ENCODE measurements at places on chromosomes 5 and 9.

GRCh38 chr9:95952471-95952870 lies 77.0 kb downstream of the ERCC6L2 start:
- no peak for DNase-seq

DNA sequence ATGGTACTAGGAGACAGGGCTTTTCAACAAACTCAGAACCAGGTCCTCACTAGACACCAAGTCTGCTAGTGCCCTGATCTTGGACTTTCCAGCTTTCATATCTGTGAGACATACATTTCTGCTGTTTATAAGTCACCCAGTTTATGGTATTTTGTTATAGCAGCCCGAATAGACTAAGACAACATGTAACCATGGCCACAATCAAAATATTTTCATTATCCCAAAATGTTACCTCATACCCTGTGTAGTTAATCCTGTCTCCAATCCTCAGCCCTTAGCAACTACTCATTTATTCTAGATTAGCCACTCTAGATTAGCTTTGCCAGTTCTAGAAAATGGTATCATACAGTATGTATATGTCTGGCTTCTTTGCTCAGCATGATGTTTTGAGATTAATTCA lies 6.3 kb upstream of the ATG10 start:
- DNase-seq: no peak

- DNase-seq: no peak
Measured at GRCh38 chr5:31392061-31392460, 139.8 kb downstream of the DROSHA start.

- DNase-seq: no peak
Measured at GRCh38 chr9:125110464-125110863, 32.9 kb downstream of the SCAI start.

- DNase-seq: no peak
Measured at GRCh38 chr5:98755406-98755805, 18.1 kb upstream of the RGMB start.

DNA sequence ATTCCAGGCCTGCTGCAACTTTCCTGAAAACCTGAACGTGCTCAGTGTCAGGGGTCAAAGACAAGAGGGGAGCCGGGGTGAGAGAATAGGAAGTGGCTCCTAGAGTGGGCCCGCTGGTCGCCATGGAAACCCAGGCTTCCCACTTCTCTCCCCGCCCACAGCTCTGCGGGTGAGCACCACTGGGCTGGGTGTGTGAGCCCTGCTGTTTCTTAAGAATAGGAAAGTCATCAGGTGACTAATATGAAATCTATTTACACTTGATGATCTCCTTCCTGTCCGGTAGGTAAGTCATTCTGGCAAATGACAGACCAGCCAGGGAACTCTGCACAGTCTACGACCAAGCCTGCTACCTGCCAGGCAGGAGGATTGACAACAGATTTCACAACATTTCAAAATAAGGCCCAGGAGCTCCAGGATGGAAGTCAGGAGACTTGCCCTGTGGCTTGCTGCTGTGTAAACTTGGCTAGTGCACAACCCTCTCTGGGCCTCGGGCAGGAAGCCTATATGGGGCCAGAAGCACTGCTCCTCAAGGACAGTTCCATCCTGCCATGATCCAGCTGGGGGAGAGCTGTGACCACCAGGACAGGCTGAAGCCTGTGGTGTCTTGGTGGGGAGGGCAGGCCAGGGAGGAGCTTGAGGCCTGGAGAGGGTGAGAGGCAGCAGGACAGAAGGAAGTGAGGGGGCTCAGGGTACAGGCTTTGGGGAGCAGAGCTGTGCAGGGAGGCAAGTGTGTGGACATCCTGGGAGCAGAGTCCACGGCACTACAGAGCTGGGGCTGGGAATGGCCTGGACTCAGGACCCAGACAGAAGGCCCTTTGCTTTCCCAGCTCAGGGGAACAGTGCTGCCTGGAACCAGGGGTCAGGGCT lies 60.6 kb downstream of the SHB start:
- DNase-seq: peak; percentile 44

DNA sequence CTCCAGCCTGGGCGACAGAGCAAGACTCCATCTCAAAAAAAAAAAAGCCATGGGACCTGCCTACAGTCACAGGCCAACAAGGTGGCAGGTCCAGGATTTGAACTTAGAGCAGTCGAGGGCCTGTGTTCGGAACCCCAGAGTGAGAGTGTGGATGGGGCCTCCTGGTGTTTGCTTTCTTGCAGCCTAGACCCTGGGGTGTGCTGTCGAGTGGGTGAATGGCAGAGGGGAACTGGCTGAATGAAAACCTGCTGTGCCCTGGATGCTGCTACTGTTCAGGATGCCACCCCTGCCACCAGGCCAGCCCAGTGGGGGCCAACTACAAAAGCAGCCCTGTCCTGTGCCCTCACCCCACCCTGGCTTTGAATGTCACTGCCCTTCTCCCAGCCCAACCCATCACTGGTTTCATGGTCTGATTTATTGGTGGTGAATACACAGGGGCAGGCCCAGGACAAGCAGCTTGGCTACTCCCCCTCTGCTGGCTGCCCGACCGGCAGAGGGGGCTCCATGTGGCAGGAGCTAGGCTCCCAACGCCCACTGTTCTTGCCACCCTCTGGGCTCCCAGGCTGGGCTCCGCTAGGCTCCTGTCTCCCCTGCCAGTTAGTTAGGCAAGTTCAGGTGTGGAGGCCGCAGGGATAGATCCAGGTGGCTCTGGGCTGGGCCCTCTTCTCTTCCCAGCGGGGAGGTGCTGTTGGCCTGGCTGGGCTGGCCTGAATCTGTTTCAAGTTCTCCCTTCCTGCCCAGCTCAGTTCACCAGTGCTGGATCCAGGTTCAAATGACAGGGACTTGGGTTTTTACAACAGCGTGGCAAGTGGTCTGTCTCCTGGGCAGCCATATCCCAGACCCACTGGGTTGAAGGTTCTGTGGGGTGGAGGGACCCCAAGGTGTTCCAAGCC lies 12.2 kb downstream of the FPGS start:
- DNase-seq: no peak

DNA sequence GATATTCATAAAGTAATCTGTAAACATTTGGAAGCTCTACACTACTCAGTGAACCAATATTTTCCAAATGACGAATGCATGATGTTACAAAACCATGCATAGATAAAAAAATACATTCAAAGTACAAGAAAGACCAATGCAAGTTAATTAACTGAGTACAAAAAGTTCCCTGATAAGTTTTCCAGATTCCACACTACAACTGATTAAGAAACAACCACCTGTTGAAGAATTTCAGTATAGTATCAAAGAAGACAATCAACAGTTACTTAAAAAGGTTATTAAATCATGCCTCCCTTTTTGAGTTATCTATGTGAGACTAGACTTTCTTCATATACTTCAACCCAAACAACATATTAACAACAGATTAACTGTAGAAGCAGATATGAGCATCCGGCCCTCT lies 192.4 kb downstream of the ARL15 start:
- no peak for DNase-seq

GRCh38 chr9:20551835-20552234 lies 70.5 kb downstream of the MLLT3 start:
- DNase-seq: no peak

DNA sequence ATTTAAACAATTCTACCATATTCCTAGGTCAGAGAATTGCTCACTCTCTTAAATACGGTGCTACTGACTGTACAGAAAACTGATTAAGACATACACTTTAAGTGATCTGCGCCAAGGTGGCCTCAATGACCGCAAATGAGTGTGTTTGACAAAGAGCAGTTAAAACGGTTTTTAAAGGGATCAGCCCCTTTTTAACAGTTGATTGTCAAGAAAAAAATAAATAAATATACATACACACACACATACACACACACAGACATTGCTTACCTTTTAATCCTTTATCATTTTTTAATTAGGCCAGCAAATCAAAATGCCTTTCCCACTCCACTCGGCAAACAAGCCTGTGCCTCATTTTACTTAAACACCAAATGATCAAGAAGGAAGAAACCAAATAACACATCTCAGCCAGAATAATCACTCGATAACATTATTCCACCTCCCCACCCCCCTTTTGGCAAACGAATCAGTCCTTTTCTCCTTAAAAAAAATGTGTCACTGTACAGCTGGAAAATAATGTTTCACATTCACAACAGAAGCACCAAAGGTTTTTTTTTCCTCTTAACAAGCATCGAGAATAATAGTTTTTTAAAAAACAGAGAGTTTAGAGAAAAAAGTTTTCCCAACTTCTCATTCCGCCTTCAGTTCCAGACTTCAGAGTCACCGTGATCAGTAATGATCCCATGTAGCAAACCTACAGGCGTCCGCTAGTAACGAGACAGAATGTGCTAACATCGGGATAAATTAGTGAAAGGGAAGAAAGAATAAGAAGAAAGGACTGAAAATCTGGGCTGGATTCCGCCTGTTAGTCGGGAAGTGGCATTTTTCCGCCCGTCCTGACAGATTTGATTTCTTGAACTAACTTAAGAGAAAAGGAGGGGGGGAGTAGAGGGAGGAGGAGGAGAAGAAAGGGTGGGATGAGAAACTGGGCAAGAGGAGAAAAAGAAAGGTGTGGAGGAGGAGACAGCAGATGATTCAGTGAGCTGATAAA lies at the start of gene ZNF608:
TSS of gene ZNF608 (minus strand) at position 712 of the 988 bp plus-strand sequence. CDS start 1,650 bp downstream, outside the sequence.
- DNase-seq: no peak

GRCh38 chr5:77518304-77518703 lies 26.2 kb upstream of the WDR41 start:
- peak; percentile 28 for DNase-seq

DNA sequence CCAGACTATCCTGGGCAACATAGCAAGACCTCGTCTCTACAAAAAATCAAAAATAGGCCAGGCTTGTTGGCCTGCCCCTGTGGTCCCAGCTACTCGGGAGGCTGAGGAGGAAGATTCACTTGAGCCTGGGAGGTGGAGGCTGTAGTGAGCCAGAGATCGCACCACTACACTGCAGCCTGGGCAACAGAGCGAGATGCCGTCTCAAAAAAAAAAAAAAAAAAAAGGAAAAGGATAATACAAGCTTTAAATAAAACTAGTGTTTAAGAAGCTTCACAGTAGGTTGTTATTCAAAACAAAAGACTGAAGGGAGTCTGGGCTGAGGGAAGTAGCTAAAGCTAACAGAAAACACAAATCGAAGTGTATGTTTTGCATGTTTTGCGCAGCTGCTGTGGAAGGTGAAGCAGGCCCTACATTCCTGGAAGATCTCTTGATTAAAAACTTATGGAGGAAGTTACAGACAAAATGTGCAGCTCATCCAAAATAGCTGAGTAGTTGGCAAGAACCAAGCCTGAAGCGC lies 581 bp upstream of the C9orf40 start:
- peak; percentile 6 for DNase-seq

- DNase-seq: no peak
Measured at GRCh38 chr5:128490761-128491160, 47.3 kb downstream of the FBN2 start.

DNA sequence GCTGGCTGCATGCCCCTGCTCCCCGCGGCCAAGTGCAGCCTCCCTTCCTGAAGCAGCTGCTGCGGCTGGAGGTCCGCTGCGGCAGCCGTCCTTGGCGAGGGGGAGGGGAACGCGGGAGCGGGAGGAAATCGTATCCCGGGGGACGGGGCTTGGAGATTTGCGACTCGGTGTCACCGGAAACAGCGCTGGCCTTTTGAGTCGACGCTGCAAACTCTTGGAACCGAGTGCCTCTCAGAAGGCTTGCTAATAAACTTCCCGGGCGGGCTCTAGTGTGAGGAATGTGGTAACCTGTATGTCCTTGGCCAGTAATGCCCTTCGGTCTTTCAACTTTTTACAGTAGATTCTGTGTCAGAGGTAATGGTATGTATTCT lies 82.7 kb downstream of the PTPDC1 start:
- DNase-seq: no peak

GRCh38 chr5:96637196-96637595 lies 25.0 kb upstream of the CAST start:
- DNase-seq: no peak

GRCh38 chr5:117182104-117182503 lies 607.5 kb upstream of the SEMA6A start:
- no peak for DNase-seq

DNA sequence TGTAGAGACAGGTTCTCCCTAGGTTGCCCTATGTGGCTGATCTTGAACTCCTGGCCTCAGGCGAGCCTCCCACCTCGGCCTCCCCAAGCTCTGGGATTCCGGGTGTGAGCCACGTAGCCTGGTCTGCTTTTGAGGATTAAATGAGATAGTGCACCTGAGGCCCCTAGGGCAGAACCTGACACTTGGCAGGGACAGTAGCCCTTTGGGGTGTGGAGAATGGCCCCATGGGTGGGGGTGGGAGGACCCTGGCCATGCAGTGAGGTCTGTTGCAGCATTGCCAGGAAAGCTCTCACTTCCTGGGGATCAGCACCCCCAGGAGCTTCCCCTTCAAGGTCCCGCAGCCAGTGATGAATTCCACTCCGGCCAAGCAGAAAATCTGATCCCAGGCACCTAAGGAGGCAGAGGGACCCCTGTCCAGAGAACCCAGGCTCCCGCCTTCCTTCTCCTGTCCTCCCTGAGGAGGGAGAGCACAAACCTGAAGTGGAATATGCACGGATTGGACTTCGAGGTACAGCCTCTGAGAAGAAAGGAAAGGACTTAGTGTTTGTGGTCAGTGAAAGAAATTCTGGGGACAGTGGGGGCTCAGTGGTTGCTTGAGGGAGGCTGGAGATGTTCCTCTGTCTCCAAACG lies 73.9 kb upstream of the UNC5A start:
- no peak for DNase-seq

DNA sequence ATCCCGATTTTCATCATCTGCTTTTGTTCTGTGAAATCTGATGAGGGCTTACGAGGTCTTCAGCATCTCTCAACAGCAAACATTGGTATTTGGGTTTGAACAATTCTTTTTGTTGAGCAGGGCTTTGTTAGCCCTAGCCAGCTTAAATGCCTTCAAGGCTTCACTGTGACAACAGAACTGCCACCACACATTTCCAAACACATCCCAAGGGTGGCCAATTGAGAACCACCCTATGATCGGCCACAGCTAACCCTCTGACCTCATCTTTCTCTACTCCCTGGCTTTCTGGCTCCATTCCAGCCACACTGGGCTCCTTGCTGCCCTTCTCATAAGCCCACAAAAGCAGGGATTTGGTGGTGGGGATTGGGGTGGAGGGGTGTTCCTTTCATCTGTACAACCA lies 17.6 kb downstream of the MTX3 start:
- DNase-seq: no peak

GRCh38 chr5:10635867-10636350 lies 72.0 kb downstream of the ANKRD33B start:
- DNase-seq: no peak

GRCh38 chr9:133534346-133535291 lies at the start of gene ADAMTSL2:
ADAMTSL2 (plus strand) TSS chr9:133534704; CDS start chr9:133536713, 2,009 bp downstream.
- no peak for DNase-seq

DNA sequence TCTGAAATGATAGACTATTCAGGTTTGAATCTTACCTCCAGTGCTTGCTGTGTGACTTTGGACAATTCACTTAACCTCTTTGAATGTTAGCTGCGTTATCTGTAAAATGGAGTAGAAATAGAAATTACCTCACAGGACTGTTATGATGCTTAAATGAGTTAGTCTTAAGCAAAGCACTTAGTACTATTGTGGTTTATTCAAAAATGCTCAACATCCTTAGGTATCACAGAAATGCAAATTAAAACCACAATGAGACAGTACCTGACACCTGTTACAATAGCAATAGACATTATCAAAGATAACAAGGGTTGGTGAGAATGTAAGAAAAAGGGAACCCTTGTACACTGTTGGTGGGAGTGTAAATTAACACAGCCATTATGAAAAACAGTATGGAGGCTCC lies 77.6 kb upstream of the FREM1 start:
- no peak for DNase-seq
